ENCODE measurements at places on chromosomes 2 and 18.
A peak's percentile ranks its signal among the peaks of the same experiment; 100 is the strongest.

DNA sequence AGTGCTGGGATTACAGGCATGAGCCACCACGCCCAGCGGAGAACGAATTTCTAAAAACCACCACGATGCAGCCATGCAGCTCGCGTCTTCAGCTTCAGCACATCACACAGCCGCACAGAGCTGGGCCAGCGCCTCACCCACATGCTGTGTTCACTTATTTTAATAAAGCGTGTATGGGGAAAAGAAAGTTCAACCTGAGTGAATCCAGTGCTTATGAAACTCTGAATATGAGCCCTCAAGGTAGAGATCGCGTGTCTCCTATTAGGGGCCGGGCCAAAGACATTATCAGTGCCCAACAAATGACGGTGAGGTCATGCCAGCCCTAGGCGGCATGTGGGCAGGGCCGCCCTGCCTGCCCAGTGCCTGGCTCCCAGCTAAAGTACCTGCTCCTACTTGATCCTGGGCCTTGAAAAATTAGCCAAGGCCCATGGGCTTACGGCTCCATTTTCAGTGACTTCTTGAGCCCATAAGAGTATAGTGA, 44.3 kb downstream of the SPRED2 start:
- no peak for DNase-seq

- no peak for DNase-seq
These were observed 33.2 kb upstream of the CYTIP start for GRCh38 chr2:157476953-157477709.

- peak; percentile 76 for DNase-seq
These were observed 122.8 kb downstream of the LYPD1 start for GRCh38 chr2:132547090-132547687.

GRCh38 chr2:152861349-152861942, 143.0 kb downstream of the ARL6IP6 start:
- no peak for DNase-seq

DNA sequence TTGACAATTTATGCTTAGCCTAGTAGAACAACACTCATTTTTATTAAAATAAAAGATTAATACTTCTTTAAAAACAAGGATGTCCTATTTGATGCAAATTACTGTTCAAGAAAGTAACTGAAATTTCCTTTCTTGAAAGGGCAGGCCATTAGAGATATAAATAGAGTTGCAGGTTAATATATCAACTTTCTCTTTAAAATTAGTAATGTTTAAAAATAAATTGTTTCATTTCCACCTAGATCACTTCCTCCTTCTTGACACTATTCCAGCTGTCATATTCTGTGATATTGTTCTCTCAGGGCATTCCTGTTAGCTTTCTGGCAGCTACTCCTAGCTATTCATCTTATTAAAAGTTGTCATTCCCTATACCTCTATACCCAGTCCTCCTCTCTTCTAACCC, 357.9 kb upstream of the NRP2 start:
- no peak for DNase-seq

DNA sequence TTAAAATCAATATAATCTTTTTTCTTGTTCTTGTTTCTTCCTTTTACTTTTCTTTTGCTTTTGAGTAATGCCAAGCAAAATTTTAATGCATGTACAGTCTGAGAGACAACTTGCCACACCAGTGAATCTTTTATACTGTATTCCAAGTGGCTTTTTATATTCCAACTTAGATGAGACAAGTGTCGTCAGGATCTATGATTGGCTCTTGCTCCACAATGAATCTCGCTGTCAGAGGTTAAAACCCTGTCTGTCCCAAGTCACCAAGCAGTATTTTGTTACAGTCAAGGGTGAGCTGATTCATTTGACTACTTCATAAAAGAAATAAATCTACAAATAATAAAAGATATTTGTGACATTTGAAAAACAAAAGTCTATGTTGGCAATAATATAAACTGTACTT, at the start of gene MSTN:
Gene MSTN (minus strand): TSS at position 129 of the 400 bp plus-strand sequence. CDS start 133 bp downstream, outside the sequence.
- no peak for DNase-seq

DNA sequence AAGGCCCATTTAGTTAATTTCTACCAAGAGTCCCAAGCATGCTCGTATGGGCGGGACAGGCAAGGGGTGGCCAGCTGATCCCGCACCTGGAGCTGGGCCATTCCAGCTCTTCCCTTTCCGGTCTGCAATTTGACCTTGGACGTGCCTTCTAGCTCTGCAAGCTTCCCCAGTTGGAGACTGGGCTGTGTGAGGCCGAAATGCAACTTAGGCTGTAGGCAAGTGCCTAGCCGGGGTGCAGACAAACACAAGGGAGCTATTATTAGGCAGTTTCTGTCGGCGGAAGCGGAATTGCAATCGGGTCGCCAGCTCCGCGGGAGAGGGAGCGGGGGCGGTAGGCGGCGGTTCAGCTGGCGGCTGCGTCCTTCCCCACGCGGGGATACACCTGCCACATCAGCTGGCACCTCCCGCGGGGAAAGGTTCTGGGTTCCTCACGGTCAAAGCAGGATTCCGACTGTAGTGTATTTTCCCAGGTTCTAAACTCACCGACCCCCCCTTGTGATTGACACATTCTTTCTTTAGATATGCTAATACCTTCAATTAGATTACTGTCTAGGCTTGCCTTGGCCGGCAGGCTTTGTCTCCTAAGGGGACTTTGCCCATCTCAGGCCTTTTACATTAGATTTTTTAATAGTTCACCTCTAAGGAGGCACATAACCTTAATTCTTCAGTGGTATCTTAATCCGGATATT, 17.1 kb upstream of the ZNF532 start:
- DNase-seq = no peak

GRCh38 chr2:214265991-214266489, 144.8 kb upstream of the VWC2L start:
- no peak for DNase-seq

DNA sequence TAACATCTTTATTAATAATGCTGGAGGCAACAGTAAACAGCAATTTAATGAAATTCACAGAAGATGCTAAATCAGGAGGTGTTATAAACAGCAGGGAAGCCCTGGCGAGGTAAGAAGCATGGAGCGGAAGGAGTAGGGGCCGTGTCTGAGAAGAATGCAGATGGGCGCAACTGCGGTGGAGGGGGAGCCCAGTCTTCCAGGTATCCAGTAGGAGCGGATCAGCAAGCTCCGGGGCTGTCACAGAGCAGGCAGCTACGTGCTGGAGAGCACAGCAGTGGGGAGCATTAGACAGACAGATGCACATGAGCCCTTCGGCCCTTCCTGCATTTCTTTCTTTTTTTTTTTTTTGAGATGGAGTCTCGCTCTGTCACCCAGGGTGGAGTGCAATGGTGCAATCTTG, 82.3 kb downstream of the SH3RF3 start:
- DNase-seq = no peak

GRCh38 chr2:101630224-101630949, 67.1 kb upstream of the MAP4K4 start:
- no peak for DNase-seq

- DNase-seq = no peak
These were observed 99.0 kb upstream of the GRB14 start for GRCh38 chr2:164719996-164720941.

GRCh38 chr2:61952288-61952687, 46.8 kb downstream of the COMMD1 start:
- DNase-seq = no peak

GRCh38 chr2:2083113-2083758, 247.8 kb downstream of the MYT1L start:
- no peak for DNase-seq

DNA sequence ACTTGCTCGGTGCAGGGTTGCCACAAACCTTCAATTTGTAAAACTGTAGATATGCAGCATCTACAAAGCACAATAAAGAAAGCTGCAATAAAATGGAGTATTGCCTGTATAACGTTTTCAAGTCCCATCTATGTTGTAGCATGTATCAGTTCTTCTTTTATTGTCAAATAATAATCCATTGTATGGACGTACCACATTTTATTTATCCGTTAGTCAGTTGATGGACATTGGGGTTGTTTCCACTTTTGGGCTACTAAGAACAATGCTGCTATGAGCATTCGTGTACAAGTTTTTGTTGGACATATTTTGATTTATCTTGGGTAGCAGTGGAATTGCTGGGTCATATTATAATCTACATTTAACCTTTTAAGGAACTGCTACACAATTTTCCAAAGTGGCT, 240.7 kb upstream of the SIX3 start:
- no peak for DNase-seq

DNA sequence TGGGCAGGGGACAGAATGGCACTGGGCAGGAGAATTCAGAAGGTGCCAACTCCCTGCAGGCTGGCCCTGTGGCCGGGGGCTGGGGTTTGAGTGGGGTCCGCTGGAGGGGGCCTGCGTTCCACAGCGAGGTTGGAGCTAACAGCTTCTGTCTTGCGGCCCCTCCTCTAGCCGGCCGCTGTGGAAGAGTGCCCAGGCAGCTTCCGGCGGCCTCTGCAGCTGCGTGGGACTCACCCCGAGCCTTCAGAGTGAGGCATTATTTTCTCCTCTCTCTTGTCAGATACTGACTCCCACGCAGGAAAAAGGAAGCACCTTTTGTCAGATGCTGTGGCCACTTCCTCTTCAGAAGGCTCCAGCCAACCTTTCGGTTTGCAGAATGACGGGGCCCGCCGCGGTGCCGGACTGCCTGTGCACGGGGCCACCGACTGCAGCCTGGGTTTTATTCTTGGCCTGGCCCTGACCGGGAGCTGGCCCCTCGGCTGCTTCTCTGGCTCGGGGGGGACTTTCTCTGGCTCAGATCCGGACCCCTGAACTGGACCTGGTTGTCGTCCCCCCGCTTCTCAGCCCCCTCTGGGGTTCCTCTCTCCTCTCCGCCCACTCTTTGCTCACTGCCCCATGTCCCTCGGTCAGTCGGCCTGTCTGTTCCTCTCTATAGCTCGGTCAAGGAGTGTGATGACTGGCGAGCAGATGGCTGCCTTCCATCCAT, 40.1 kb downstream of the ARHGAP25 start:
- peak; percentile 50 for DNase-seq

GRCh38 chr2:39492095-39492590, 55.1 kb upstream of the MAP4K3 start:
- DNase-seq = no peak

GRCh38 chr2:42841344-42841743, 49.0 kb upstream of the HAAO start:
- DNase-seq = no peak

GRCh38 chr2:218722419-218722818, 11.8 kb downstream of the TTLL4 start:
- no peak for DNase-seq

All from right hindlimb (tissue), 1 donor.